Activated naive CD4-positive, alpha-beta T cell treated with anti-CD3 and anti-CD28 coated beads for 36 hours (primary cell): ENCODE measurements at places on chromosomes 2 and 18.

GRCh38 chr2:152740743-152741328, 22.4 kb downstream of the ARL6IP6 start:
- DNase-seq = no peak

DNA sequence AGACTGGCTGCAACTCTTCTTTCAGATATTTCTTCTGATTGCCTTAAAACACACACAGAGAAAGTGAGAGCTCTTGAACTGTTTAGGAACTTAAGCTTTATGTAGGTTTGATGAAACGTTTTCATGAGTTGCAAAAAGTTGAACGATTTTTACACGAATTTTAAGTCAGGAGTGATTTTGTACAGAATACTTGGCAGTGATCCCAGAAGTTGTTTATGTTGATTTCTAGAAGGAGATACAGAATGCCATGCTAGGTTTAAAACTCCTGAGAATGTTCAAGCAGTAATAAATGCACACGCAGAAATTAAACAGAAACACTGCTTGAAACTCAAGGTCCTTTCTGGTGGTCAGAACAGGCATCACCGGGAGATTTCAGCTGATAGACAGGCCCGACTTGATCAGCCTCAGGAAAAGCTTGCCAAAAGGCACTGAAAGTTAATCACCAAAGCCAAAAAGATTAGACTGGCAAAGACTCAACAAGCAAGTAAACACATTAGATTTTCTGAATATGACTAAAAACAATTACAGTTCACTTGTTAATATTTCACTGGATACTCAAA, 123.1 kb downstream of the SOCS6 start:
- DNase-seq = no peak

- DNase-seq = no peak
Observed at GRCh38 chr2:176612736-176613135, 343.5 kb downstream of the MTX2 start.

- DNase-seq = no peak
Observed at GRCh38 chr2:109511168-109511567, 102.6 kb downstream of the SEPTIN10 start.

DNA sequence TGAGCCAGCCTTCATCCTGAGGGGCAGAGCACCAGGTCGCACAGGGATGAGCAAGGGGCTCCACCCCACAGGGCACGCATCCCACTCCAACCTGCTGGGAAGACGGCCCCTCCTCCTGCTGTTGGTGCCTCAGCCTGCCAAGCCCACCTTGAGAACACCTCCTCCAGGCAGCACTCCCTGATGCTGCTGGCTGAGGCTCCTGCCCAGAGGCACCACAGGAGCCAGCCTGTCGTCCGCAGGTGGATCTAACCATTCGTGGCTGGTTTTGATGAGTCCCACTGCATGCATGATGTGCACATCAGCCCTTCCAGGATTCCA, 58.4 kb downstream of the BIN1 start:
- no peak for DNase-seq

GRCh38 chr2:135740206-135740605, 1.4 kb upstream of the UBXN4 start:
- no peak for DNase-seq

DNA sequence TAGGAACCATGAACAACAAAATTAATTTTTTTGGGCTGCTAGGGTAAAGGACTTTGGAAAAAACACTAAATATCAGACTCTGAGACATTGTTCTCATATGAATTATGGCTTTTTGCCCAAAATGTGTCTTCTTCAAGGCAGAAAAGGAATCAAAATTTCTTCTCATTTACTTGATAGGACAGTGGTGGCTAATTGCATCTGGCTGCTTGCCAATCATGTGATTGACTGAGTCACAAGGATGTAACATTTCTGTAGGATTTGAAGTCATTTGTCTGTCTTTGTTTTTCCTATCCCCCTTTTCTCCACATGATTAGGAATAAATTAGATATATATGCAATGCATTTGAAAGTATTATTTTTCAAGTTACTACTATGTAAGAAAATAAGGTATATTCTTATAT, 130.2 kb downstream of the SLC4A10 start:
- no peak for DNase-seq

DNA sequence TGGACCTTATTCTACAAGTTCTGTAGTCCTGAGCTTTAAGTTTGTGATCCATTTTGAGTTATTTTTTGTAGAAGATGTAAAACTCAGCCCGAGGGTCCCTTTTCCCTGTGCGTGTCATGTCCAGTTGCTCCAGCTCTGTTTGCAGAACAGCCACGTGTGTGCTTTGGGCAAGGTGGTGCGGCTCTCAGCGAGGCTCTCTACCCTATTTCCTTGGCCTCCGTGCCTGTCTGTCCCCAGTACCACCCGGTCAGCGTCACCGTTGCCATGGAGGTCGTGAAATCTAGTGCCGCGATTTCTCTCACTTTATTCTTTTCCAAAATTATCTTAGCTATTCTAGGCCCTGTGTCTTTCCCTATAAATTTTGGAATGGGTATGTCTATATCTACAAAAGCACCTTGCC, 141.0 kb upstream of the CTDP1 start:
- DNase-seq = no peak

- DNase-seq = no peak
Observed at GRCh38 chr2:213315168-213315876, 31.1 kb downstream of the SPAG16 start.

DNA sequence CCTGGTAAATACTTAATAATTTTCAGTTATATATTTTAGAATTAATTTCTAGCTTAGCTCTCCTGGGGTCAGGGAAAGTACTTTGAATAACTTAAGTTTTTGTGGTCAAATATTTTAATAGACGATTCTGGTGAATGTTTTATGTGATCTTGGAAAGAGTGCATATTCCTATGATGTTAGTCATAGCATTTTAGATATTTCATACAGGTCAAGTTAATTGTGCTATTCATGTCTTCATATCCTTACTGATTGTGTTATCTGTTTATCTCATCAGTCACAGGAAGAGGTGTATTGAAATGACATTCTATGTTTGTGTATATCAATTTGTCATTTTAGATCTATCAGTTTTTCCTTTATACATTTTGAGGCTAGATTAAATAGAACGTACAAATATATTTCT, 576.2 kb downstream of the CPS1 start:
- DNase-seq = no peak

DNA sequence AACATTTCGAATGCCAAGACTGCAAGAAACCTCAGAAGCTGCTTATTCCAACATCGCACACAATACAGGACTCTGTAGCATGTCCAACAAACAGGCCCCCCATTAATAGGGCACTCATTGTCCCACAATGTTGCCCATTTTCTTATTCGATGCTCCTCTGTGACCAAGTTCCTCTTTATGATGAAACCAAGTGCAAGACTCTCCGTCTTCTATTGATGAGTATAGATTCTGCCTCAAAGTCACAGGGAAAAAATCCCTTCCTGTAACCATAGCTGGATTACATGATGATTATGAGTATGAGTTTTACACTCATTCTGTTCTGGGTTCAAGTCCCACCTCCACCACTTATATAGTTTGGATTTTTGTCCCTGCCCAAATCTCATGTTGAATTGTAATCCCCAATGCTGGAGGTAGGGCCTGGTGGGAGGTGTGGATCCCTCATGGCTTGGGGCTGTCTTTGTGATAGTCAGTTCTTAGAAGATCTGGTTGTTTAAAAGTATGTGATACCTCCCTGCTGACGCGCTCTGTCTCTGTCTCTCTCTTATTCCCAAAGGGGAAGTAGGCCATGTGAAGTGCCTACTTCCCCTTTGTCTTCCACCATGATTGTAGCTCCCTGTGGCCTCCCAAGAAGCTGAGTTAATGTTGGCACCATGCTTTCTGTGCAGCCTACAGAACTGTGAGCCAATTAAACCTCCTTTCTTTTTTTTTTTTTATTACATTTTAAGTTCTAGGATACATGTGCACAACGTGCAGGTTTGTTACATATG, 148.7 kb downstream of the OSR1 start:
- no peak for DNase-seq
